T-cell (primary cell): ENCODE measurements at places on chromosomes 13 and 19. TPM values are rescaled to one million over a fixed set of nuclear protein-coding genes. Genes with fewer than 3 reads are reported as not detected.

Gene SLC25A15
- total RNA-seq = 6.1 TPM

Gene AP1M2
- not detected for total RNA-seq

Gene KIR2DL1
- not detected for total RNA-seq

Gene SULT2A1
- total RNA-seq = not detected

Gene PRTN3
- not detected for total RNA-seq

Gene C13orf42
- total RNA-seq = not detected

Gene TLE6
- total RNA-seq = not detected

Gene DAND5
- total RNA-seq = not detected

Gene ZNF285
- total RNA-seq = 1.9 TPM

Gene SPRED3
- 1.9 TPM for total RNA-seq

Gene KLC3
- not detected for total RNA-seq

Gene SIGLECL1
- total RNA-seq = not detected

Gene ATP8B3
- total RNA-seq = 3.5 TPM

Gene KLK2
- not detected for total RNA-seq

Gene LCP1
- 574 TPM for total RNA-seq

Gene ATP4B
- not detected for total RNA-seq

Gene AMER2
- not detected for total RNA-seq

Gene CA11
- total RNA-seq = 10.7 TPM

Gene LRRC8E
- not detected for total RNA-seq

Gene SPRY2
- 0.33 TPM for total RNA-seq

Gene PTGER1
- 0.23 TPM for total RNA-seq
